CD4-positive, alpha-beta T cell treated with Interferon gamma for 1 hour (primary cell): ENCODE measurements at places on chromosomes 3 and 15.

GRCh38 chr3:158532099-158532734 lies 38.8 kb upstream of the MLF1 start:
- DNase-seq = no peak

DNA sequence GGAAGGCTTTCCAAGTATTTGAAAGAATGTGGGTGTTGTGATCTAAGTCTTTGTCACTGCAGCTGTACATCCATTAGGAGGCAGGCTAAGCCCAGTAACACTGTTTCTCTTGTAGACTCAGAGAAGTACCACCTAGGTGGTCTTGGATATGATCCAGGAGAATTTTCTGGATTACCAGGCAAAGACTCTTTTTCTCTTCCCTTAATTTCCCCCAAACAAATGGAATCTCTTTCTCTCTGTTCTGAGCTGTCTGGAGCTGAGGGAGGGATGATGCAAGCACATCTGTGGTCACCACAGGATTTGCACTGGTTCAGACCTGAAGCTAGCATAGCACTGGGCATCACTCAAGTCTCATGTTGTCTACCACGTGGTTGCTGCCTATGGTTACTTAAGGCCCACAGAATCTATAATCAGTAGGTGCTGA lies 227.6 kb downstream of the NECTIN3 start:
- no peak for DNase-seq

GRCh38 chr15:27993996-27994780 lies 104.9 kb downstream of the OCA2 start:
- DNase-seq = no peak

DNA sequence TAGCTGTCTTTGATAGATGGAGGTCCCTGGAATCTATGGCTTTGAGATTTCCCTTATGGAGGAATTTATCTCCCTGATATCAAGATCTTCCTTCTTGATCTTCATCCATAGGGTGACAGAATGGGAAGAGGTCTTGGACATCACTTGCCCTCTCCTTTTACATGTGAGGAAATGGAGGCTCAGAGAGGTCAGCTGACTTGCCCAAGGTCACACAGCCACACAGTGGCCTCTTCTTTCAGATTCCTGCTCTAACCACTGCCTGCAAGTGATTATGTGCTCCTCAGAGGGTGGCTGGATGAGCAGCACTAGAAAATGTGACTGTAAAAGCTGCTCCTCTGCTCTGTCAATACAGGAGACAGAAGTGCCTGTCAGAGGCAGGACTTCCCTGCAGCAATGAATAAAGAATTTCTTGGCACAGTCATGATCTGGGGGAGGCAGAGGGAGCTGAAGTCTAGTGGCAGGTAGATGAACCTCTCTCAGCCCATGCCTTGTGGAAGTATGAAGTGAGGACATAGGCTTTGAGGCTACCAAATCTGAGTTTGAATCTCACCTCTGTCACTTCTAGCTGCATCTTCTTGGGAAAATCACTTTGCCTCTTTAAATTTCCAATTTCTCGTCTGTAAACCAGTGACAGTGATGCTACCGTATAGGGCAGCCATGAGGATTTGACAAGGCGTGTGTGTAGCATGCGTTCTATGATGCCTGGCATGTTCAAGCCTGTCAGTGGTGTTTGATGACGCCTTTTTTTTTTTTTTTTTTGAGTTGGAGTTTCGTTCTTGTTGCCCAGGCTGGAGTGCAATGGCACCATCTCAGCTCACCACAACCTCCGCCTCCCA lies 12.0 kb downstream of the SSUH2 start:
- DNase-seq = no peak

DNA sequence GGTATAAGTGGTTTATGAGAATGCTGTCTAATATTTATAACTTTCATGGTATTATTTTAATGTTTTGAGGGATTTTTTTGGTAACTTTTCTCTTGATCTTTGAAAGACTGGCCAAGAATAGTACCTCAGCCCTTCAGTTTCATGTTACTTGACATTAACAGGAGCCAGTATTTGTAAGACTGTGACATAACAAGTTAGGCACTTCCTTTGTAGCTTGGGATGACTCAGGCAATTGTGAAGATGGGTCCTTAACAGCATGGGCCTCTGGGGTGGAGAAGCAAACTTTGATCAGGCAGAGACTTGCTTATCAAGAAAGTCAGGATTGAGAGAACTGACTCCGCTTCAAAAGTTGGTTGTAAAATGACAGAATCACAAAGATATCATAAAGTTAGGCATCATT lies 9.5 kb downstream of the LRRC49 start:
- DNase-seq = no peak

- DNase-seq = no peak
These were observed 393.4 kb downstream of the NTRK3 start for GRCh38 chr15:87863152-87863551.

- no peak for DNase-seq
These were observed 160.6 kb downstream of the RBMS3 start for GRCh38 chr3:29441422-29441821.

DNA sequence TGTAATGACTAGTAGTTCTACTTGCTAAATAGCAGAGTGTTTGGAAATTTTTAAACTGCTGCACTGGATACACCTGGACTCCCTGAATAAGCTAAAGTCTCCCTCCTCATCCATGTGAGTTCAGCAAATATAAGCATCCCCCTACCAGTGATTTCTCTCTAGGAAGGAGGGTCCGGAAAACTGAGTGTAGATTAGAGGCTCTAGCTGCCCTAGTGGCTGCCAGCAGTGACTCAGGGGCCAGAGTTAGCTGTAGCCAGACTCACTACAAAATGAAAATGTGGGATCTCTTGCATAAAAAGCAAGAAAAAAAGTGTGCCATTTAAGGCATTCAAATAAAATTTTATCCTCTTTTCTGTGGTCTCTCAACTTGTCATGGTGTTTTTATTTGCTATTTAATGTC lies 485.0 kb upstream of the ATP11B start:
- DNase-seq = no peak

DNA sequence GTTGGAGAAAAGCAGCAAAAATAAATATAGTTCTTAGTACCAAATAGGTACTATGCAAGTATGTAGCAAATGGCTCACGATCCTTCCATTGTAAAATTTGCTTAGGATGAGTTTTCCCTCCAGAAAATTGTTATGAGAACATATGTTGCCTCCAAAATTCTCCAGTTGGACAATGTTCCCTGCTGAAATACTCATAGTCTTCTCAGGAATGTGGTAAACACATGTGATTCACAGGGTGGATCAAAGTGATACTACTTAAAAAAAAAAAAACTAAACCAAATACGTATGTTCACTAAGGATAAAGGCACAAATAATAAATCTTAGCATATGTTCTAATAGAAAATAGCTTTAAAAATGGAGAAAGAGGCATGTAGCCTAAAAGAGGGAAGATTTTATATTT lies 84.3 kb upstream of the ZNF385D start:
- no peak for DNase-seq
